ENCODE measurements at places on chromosomes 13 and 19.

DNA sequence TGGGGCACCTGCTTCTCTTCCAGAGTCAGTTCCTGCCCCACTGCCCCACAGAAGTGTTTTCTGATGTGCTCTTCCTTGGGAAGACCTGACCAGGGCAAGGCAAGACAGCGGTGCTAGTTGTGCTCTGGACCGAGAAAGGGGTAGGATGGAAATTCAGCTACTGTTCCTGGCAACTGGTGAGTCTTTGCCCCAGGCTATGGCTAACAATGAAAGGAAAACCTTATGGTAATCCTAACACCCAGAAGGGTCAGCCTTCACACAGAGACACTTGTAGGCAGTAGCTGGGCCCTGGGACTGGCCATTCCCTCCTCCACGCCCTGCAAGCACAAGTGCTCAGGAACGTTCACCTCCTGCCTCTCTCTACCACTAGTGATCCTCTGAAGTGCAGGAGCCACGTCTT lies 9.6 kb upstream of the CYSLTR2 start:
- no peak for DNase-seq

DNA sequence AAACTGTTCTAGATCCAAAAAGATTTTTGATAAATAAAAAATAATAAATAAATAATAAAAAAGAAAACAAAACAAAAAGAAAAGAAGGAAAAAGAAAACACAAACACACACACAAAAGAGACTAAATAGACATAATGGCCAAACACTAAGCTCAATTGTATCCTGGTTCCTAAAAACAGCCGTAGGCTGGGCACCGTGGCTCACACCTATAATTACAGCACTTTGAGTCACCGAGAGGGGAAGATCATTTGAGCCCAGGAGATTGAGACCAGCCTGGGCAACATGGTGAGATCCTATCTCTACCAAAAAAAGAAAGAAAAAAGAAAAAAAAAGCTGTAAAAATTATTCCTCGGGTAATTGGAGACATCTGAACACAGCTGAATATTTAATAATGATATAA lies 8.9 kb downstream of the ETHE1 start:
- no peak for DNase-seq

DNA sequence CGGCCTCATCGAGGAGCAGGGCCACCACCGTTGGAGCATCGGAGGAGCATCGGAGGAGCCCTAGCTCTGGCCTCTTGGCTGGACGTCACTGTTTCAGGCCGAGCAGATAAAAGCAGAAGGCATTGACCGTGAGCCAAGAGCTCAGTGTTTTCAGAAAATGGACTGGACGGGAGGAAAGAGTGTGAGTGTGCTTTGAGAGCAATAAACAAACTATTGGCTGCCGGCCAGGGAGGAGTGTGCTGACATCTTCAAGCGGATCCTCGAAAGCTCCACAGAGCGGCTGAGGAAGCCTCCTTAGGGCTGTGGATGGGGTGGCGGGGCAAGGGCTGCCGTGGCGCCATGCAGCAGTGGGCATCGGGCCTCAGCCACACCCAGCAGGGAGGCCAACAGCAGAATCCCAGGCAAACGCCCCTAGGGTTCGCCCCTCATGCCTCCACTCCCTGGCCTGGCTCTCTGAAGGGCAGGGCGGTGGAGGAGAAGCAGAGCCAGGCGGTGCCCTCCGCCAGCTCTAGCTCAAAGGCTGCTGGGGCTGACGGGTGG lies 41.8 kb downstream of the IRS2 start:
- no peak for DNase-seq

DNA sequence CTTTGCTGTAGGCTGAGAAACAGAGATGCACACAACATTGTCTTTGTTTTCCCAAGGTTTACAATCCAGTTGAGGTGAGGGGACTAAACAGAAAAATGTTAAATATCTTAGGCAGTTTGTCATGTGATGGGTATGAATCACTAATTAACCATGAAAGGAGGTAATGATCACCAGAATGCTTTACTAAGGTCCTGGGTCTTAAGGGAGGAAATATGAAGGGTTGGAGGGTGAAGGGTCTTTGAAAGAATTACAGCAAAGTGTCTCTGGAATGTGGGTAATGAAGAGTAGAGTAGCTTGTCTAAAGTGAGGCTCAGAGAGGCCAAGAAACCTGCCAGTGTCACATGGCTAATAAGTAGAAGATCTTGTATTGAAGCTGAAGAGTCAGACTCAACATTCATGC lies 19.0 kb downstream of the BIVM start:
- no peak for DNase-seq

GRCh38 chr19:10286803-10287737 lies at the start of gene ICAM4:
ICAM4 (plus strand) TSS chr19:10286955; CDS start chr19:10287013, 58 bp downstream.
- DNase-seq, result peak; percentile 72

All from activated effector memory CD4-positive, alpha-beta T cell treated with anti-CD3 and anti-CD28 coated beads, Interleukin-2, amount 50 U/mL, for 16 hours (primary cell).